ENCODE measurements at places on chromosomes 1 and 21.

DNA sequence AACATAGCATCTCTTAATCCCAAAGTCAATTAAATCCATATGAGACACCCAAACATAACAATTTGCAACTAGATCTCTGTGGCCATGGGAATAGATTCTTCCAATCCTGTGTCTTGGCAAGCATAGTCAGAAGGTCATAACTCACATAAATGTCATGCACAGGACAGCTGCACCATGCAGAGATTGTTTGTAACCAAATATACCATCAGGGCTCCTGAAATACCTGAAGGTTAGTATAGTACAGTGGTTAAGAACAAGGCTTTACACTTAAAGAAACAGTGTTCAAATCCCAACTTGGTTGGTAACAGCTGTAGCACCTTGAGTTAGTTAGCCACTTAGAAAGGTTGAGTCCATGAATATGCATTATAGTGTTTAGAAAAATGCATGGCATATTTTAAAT is 82.6 kb upstream of the CCDC190 start:
- DNase-seq: no peak

DNA sequence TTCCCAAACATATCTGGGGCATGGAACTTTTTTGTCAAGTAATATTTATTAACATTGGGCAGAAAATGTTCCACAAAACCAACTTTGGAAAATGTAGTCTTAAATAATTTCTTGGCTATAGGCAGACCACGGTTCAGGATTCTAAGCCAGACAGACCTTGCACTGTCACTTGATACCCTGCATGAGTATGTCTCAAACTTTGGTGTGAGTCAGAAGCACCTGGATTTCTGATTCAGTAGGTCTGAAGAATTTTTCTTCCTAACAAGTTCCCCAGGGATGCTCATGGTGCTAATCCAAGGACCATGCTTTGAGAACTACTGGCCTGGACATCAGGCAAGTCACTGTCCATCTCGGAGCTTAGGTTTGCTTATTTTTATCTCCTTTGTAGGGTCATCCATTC is 562.0 kb downstream of the PLPP3 start:
- no peak for DNase-seq

GRCh38 chr1:5981009-5981380 is 11.2 kb downstream of the NPHP4 start:
- DNase-seq: no peak

GRCh38 chr1:231036416-231036815 is 3.6 kb downstream of the FAM89A start:
- no peak for DNase-seq

- DNase-seq: no peak
These were observed 15.7 kb downstream of the GPR157 start for GRCh38 chr1:9112961-9113880.

GRCh38 chr1:16191916-16192546 is 20.4 kb downstream of the ARHGEF19 start:
- no peak for DNase-seq

- no peak for DNase-seq
These were observed 69.6 kb upstream of the KCTD3 start for GRCh38 chr1:215497528-215497927.

- no peak for DNase-seq
These were observed 3.4 kb upstream of the MYBPH start for GRCh38 chr1:203178821-203179666.
